Ammon's horn (tissue), 1 donor: ENCODE measurements at places on chromosomes 3 and 15.

DNA sequence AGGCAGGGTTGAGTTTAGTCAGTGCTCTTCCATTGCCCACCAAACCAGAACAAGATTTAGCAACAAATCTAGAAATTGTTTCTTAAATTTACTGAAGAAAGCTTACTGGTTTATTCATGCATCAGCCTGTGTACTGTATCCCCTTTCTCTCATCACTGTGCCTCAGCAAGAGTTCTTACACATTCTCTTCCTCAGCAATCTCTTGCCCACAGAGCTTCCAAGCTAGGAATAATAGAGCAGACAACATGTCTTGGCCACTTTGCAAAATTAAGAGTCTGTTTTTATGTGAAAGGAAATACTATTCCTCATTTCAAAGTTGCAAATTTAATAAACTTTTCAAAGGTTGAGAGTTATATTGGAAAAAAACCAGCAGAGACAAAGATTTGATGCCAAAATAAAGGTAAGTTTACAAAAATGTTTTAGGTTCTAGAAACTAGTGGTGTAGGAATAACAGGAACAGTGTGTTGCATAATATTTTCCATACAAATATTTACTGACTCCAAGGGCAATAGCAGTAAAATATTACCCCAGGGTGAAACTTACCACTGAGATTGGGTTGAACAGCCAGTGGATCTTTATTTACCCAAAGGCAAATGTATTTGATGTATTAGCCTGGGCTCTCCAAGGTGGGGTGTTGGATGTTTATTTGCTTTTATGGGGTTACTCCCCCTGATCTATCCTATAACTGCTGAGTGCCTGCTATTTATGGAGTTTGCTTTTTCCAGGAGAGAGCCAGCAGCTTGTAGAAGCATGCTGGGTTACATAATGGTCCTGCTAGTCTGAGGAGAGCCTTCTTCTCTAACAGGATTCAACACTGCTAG is 276.7 kb downstream of the ADAMTSL3 start:
- DNase-seq = no peak

DNA sequence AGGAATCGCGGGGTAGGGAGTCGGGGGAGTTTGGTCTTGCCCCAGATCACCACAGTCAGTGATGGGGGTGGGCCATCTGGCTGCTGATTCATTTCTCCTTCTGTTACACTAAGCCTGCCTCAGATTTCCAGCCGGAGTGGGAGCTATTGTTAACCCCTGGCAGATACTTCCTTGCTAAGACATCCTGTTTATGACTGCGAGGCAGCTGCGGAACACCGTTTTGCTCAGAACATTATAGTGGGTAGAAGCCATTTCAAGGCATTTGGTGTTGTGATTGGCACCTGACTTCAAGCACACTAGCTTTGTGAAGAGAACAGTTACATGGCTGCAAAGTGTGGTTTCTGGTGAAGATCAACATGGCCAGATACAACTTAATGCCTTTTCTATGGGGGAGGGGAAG is 73.8 kb downstream of the FLNB start:
- peak; percentile 45 for DNase-seq

DNA sequence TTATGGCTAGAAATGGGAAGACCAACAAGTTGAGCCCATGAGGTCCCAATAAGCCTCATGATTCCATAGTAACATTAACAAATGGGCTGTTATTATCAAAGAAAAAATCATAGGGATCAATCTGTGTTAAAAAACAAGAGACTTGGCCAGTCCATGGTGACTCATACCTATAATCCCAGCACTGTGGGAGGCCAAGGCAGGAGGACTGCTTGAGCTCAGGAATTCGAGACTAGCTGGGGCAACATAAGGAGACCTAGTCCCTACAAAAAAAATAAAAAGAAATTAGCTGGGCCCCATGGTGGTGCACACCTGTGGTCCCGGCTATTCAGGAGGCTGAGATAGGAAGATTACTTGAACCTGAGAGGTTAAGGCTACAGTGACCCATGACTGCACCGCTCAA is 124.8 kb downstream of the DMXL2 start:
- DNase-seq = no peak

DNA sequence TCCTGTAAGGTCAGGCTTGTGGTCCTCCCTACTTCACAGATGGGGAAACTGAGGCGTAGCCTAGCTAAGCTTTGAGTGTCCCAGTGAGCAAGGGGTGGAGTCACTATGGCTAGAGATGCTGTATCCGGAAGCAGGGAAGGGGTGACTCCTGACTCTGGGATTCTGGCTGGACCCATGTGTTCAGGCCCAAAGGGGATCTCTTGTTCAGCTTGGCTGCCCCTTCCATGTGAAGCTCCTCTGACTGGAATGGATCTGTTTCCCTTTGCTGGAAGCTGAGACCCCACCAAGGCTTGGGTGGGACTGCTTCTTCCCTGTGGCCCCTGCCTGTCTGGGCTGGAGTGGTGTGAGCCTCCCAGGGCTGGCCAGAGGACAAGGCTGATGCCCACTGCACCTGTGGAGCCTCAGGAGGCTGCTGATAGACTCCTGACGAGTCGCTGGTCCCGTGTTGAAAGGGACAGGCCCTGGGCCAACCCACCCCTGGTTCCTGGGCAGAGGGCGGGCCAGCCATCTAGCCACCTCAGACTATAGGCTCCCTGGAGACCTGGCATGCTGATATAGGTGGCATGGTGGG is 1.0 kb downstream of the MAPKAPK3 start:
- DNase-seq = no peak

GRCh38 chr3:184240384-184241140 is 8.2 kb downstream of the ALG3 start:
- DNase-seq = no peak

DNA sequence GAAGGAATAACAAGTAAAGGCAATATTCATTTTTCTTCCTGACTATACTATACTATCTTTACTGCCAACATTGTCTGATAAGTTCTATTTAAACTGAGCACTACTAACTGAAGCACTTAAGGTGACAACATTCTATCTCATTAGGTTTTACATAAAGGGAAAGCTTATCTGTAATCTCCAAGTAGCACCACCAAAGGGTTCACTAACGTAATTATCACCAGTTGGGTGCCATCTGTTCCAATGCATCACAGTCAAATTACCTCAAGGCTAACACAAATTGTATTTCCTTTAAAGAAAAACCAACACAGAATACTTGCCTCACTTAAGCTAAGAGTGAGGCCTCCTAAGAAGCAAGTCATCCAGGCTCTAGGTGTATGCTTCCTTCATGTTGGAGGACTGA is 453.8 kb downstream of the RAP2B start:
- no peak for DNase-seq

DNA sequence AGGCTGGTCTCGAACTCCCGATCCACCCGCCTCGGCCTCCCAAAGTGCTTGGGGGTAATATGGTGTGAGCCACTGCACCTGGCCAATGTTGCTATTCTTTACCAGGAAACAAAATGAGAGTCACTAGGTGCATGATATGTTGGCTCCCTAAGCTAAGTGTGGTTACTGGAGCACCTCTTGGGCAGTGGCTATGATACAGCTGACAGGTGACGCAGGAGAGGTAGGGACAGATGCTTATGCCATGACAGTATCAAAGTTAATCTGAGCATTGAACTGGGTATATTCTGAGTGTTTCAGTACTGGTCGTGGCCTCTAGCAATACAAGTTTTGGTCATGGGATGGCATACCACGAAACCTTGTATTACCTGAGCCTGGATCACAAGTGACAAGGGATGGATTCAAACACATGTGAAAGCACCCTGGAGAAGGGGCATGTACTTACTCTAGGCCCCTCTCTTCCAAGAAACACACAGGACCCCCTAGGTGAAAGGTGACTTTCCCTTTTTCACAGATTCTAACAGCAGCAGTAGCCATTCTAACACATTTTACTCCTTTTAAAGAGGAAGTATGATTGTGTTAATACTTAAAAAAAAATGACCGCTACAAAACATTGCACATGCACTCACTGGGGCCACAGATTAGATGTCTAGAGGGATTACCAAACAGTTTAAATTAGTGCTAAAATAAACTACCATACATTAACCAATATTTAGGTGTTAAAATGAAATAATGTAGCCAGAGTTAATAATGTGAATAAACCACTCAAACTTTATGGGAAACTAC is 467.3 kb downstream of the SHQ1 start:
- DNase-seq = no peak

DNA sequence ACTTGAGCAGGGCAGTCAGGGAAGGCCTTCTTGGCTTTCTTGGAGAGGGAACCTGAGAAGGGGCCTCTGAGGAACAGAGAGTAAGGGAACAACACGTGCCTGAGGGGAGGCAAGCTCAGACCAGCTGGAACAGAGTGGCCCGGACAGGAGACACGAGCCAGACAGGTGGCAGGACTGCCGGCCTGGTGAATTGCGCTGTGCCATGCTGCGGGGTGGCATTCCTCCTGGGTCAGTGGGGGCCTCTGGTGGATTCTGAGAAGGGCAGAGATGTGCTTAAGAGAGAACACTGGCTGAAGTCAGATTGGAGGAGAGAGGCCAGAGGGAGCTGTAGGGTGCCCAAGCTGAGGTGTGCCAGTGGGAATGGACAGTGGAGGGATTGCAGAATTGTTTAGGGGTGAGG is 4.9 kb downstream of the CHAC1 start:
- DNase-seq = no peak

GRCh38 chr15:66834881-66835878 is 133.1 kb downstream of the SMAD6 start:
- DNase-seq = peak; percentile 64
